Omental fat pad (tissue), 4 donors: ENCODE measurements at places on chromosomes 13 and 19. TPM values are rescaled to one million over a fixed set of nuclear protein-coding genes. Genes with fewer than 3 reads are reported as not detected.

RGS9BP gene
- total RNA-seq, result 0.79 TPM

TEX26 gene
- total RNA-seq, result 1.5 TPM

CYP4F8 gene
- not detected for total RNA-seq

OR7A5 gene
- total RNA-seq, result not detected

TSHZ3 gene
- 6.3 TPM for total RNA-seq
